Cortex of kidney (tissue), 1 donor: ENCODE measurements at places on chromosomes 12 and 14.

DNA sequence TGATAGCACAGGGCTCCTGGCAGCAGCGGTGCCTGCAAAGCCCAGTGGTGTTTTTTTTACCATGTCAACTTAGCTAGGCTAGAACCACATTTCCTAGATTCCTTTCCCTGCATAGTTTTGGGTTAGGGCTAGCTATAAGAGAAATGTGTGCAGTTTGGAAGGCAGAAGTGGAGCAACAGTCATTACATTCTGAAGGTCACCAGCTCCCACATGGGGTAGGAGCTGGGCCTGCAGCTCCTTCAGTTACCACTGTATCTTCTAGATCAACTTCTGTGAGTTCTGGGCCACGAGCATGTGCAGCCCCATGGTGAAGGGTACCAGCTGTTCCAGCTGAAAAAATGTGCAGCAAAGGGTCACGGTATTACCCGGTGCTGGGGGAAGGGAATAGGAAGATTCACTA is 2.3 kb upstream of the SLC25A3 start:
- no peak for DNase-seq

DNA sequence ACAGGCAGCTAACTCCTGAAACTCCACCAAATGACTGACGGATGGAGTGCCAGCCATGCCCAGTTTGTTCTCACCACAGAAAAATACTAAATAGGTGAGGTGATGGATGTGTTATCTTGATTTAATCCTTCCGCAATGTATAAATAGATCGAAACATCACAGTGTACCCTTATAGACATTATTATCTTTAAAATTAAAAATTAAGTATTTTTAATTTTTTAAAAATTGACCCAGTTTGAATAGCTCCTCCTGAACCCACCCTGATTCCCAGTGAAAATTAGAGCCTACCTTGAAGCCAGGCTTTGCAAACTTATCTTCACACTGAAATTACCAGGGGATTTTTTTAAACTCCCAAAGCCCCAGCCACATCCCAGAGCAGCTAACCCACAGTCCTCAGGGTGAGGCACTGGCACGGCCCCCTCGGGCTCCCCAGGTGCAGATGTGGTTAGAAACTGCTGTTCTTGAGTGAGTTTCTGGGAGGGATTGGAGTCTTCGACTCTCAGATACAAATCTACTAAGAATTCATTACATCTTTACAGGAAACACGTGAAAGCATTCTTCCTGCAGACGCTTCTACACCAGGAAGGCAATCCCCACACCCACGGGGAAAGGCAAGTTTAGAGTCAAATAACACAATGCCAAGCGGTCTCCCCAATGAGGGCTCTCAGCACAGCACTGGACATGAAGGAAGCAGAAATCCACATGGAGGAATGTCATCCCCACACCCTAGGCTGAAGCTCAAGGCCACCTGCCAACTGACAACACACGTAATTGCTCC is 126.4 kb downstream of the RIMBP2 start:
- DNase-seq, result no peak

- DNase-seq, result no peak
Observed at GRCh38 chr12:130951636-130952035, 2.1 kb upstream of the ADGRD1 start.

DNA sequence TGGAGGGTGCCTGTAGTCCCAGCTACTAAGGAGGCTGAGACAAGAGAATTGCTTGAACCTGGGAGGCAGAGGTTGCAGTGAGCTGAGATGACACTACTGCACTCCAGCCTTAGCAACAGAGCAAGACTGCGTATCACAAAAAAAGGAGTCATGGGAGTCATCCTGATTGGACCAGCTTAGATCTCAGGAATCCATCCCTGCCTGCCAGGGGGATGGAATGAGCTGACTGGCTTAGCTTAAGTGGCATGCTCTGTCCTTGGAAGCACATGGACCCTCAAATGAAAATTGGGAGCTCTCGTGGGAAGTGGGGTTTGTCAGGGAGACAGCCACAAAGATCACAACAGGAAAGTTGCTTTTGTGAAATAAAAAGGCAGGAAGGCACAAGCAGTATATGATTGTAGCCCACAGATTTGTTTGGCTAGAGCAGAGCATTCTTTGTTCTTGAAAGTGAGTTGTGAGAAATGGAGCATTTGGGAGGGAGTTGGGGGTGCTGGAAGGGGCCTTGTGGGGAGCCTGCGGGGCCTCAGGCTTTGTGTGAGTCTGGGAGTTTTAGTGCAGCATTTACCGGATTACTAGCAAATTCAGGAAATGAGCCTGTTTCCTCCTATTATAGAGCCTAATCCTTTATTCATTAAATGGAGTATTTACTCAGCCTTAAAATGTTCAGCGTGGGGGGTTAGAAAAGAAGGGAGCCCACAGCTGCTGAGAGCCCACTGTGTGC is 30.7 kb downstream of the DGLUCY start:
- no peak for DNase-seq
